ENCODE measurements at places on chromosomes 7 and 10.

- DNase-seq, result no peak
Observed at GRCh38 chr10:3180355-3181025, 7.9 kb upstream of the PITRM1 start.

DNA sequence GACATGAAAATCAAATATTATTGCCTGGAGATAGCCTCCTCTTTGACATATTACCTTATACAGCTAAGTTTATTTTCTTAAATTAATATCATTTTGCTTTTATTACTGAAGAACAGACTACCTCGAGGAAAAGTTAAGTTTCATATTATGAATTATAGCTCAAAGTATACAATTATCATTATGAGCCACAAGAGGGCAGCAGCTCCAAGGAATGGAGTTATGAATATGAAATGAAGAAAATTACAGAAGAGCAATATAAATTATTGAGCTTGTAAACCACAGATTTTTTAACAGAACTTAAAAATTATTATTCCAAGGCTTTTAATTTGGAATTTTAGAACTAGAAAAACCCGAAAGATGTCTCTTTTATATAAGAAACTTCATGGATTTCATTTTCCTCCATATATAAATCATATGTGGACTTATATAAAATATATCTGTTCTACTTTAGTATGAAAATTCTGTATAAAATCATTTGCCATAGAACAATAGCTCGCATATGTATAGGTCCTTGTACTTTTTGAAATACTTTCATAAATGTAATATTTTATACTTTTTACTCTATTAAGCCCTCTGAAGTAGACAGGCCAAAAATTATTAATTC is 40.1 kb downstream of the IQUB start:
- peak; percentile 30 for DNase-seq

- no peak for DNase-seq
Observed at GRCh38 chr10:5402798-5403197, 1.8 kb downstream of the TUBAL3 start.

GRCh38 chr7:24301703-24302102 is 17.7 kb downstream of the NPY start:
- DNase-seq, result no peak

GRCh38 chr10:79028451-79029010 is 40.2 kb upstream of the ZMIZ1 start:
- DNase-seq, result no peak

DNA sequence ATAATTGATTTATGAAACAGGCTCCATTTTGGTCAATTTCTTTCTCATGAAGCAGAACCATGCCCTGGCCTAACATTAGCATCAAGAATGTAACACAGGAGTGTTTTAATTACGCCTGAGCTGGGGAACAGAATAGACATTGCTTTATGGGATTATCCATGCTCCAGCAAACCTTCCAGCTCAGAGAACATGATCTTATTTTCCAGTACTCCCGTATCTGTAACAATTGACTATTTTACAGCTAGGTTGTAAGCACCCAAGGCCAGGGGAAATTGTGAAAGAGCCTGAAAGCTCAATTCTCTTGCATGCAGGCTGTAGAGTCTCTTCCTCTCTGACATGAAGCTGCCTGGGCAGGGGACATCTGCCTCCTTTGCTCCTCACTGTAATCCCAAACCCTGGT is 30.8 kb upstream of the CRYGN start:
- no peak for DNase-seq

GRCh38 chr10:84267503-84268126 is 22.8 kb downstream of the RGR start:
- no peak for DNase-seq

- DNase-seq, result no peak
Observed at GRCh38 chr10:35605191-35605590, at the start of gene GJD4. Gene GJD4, plus strand, starts transcription at chr10:35605341. Its CDS starts 227 bp downstream, at chr10:35605568.

DNA sequence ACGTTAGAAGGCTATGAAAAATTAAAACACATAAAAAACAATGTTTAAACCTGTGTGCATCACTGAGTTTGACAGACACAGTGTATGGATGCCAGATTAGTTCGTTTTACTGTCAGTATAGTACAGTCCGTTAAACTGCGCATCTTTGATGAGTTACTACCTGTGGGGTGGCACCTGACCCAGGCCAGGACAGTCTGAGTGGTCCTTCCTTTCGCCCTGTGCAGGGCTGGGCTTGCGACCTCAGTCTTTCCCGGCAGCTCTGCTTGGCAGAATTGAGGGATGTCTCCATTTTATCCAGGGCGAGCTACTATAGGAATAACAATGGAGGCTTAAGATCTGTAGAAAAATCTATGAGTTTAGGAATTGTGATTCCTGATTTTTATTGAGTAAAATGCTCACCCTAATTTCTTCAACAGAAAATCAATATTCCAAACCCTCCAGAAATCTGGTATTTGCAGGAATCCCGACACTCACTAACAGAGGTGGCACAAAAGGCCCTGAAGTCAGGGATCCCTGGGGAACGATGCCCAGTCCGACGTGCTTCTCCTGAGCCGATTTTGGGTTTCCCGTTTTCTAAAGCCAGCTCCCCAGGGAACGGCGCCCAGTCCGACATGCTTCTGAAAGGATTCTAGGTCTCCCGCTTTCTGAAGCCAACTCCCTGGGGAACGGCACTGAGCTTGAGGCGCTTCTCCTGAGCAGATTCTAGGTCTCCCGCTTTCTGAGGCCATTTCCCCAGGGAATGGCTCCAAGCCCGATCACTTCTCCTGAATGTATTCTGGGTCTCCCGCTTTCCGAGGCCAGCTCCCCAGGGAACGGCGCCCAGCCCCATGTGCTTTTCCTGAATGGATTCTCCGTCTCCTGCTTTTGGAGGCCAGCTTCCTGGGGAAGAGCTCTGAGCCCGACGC is 377.6 kb downstream of the DNAJB6 start:
- no peak for DNase-seq

- peak; percentile 65 for DNase-seq
Observed at GRCh38 chr10:33129141-33129995, 171.3 kb upstream of the ITGB1 start.

- DNase-seq, result peak; percentile 56
Observed at GRCh38 chr10:83522881-83523386, 616.4 kb upstream of the GHITM start.

DNA sequence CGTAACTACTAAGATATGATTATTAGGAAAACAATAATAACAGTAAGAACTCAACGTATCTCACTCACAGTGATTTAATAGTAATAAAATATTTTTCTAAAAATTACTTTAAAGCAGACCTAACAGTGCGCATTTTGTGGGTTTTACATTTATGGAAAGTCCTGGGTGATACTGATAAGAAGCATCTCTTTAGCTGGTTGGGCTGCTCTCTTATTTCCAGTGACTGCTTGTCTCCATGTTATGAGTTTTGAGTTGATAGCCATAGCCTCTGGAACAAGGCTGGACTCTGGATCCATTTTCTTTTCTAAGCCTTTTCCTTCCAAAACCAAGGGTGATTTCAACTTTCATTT is 29.5 kb upstream of the INHBA start:
- no peak for DNase-seq

- DNase-seq, result no peak
Observed at GRCh38 chr10:23442936-23443335, 4.1 kb downstream of the OTUD1 start.

- DNase-seq, result no peak
Observed at GRCh38 chr10:87960230-87960629, 96.8 kb downstream of the PTEN start.

DNA sequence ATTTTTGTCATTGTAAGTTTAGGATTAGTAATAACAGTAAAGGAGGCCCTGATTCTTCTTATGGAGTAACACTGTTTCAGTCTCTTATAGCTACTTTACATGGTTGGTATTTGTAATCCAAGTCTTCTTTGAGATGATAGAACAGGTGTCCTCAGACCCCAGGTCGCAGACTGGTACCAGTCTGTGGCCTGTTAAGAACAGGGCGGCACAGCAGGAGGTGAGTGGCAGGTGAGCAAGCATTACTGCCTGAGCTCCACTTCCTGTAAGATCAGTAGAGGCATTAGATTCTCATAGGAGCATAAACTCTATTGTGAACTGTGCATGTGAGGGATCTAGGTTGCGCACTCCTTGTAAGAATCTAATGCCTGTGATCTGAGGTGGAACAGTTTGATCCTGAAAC is 77.3 kb downstream of the STK31 start:
- no peak for DNase-seq

DNA sequence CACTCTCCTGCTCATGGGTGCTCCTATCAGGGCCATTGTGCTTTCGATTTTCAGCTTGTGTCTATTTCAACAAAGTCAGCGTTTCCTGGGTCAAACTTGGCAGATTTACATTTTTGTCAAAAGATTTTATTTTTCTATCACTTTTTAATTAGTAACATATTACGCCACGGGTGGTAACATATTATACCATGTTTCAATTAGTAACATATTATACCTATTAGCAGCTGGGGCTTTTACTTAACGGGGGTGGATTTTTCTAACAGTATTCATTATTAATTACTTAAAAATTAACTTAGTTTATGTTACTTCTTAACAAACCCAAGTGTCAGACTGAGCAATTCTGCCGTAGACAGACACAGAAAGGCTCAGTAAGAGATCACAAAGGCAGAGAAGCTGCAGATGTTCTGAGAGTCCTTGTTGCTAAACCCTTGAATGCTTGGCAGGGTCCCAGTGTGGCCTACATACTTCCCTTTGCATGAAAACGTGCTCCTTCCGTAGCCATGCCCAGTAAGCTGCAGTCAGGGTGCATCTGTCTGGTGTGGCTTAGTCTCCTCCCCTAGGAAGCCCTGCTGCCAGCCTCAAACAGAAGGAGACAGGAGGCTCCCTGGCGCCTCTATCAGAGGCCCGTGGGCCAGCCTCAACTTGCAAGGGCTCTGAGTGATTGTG is 263.1 kb upstream of the CXCL12 start:
- DNase-seq, result no peak

DNA sequence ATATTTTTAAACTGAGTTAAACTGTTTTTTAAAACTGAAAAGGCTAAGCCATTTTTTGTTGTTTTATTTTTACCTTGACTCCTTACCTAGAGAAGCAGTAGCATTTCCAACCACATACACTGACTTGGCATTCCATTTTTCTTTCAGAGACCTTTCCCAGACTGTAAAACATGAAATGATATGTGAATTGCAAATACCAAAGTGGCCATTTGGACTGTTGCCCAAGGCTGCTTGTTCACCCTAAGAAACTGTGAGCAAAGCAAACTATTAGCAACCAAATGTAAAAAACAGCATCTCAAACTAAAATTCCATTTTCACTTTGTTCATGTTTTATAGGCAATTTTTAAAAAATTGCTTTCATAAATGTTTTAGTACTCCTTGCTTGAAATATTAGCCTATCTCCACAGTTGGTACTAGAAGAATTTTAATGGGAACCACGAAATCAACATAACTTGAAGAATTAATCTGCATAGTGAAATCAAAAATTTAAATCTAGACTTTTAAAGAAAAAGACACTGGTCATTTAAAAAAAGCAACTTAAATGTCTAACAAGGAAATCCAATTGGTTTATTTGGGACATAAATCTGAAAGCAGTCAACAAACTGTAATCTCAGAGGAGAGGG is 10.8 kb downstream of the UROS start:
- DNase-seq, result no peak

DNA sequence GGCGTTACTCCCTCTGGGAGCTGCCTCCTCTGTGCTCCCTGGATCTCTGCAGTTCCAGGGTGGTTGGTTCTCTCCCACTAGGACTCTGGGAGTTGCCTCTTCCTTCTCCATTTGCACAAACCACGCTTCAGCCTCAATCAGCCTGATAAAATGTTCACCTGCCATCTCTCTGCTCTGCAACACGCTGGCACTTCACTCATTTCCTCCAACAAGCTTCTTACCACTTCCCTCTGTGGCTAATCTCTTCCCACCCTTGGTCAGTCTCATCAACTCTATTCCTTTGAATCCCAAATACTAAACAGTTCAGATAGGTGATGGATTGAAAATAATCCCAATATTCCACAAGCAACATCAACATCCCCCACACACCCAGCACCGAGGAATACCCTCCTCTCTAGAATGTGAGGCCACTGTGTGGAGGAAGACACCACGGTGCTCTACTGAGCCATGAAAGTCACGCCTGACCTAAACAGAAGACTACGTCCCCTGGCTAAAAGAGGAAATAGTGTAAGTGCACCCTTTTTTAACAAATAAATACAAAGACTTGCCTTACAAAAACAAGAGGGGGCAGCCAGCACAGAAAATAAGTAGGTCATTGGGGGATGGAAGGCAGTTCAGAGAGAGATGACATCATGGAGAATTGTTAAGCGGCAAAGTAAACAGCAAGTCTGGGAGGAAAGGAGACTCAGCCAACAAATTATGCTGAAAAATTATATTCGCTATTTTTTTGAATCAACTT is 1.9 kb upstream of the FAM170B start:
- DNase-seq, result no peak

DNA sequence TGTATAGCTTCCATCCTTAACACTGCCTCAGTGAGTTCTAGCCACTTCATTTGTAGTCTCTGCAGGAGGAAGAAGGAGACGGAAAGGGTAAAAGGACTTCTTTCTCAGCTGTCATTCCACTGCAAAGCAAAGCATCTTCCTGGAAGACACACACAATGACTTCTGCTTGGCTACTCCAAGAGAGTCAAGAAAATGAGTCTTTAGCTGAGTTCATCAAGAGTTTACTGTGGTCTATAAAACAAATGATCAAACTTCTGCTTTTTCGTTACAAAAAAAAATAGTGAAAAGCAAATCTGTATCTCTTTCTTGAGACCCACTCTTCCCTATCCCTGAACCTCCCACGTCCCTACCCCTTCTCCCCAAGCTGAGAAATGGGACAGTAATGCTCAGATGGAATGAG is 205.0 kb upstream of the AHR start:
- no peak for DNase-seq

- DNase-seq, result no peak
Observed at GRCh38 chr10:69239136-69239535, 19.0 kb downstream of the HKDC1 start.

DNA sequence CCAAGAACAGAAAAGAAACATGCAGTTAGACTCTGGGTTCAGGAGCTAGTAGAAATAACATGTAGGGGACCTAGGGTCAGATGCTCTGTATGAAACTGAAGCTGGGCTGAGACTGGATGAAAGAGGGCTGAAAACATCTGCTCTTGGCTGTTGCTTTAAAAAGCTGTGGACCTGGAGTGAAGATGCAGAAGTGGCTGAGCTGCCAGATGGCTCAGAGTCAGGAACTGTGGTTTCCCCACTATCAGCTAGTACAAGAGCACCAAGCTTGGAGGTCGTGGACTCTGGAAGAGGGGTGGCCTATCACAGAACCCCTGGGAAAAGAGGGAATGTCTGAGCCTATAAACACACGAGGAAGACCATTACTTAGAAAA is 5.9 kb downstream of the ADK start:
- DNase-seq, result no peak

- no peak for DNase-seq
Observed at GRCh38 chr7:104943502-104944343, 70.3 kb upstream of the KMT2E start.

GRCh38 chr10:131000244-131000643 is 311.3 kb downstream of the TCERG1L start:
- no peak for DNase-seq

GRCh38 chr10:130112821-130113220 is 2.2 kb upstream of the C10orf143 start:
- DNase-seq, result no peak

GRCh38 chr7:55377162-55377817 is 12.2 kb downstream of the LANCL2 start:
- DNase-seq, result no peak

- no peak for DNase-seq
Observed at GRCh38 chr10:79379512-79380124, 32.3 kb downstream of the PPIF start.

- DNase-seq, result no peak
Observed at GRCh38 chr10:29925771-29926692, 133.4 kb downstream of the JCAD start.

- no peak for DNase-seq
Observed at GRCh38 chr7:45402480-45403218, 171.5 kb upstream of the ADCY1 start.

- no peak for DNase-seq
Observed at GRCh38 chr10:3761021-3761686, 23.9 kb downstream of the KLF6 start.

GRCh38 chr10:29730458-29730857 is 95.7 kb upstream of the SVIL start:
- no peak for DNase-seq
